Eye (tissue), 1 donor: ENCODE measurements at places on chromosomes 6 and 20.

DNA sequence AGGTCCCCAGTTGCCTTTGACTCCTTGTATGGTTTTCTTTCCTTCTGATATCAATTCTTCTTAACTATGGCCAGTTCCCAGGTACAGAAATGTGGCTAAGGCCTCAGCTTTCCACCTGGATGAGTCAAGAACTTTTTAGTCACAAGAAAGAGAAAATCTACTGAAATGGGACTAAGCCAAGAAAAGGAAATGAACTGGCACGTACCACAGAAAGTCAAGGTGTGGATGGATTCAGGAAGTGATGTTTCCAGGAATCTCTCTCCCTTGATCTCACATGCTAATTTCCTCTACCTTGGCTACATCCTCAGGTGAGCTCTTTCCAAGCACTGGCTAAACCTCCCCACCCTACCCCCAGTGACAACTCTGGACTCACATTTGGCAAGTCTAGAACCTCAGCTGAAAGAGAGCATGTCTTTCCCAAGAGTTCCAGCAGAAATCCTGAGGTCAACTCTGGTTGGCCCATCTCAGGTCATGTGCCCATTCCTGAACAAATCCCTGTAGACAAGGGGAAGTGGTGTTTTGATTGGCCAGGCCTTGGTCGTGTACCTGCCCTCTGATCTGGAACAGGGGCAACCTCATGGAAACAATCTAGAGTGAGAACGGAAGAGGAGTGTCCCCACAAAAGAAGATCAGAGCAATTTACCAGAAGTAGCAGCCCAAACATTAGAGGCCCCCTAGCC lies 205.3 kb downstream of the NFATC2 start:
- DNase-seq, result no peak

DNA sequence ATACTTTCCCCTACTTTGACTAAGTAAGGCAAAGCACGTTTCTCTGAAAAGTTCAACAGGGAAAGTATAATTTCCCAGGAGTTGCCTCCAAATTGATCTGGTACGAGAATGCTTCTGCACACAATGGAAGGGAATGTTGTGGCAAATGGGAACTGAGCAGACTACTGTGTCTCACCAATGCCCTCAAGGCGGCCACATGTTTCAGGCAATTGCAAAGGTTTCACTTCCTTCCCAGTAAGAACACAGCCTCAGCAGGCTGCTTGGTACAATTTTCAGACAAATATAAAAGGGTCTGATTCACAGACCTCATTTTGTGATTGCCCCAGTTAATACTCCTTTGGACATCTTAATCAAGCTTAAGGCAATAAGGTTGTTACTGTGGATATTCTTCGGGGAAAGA lies 71.2 kb downstream of the KIAA0319 start:
- no peak for DNase-seq

GRCh38 chr6:158010591-158011477 lies 29.2 kb downstream of the SYNJ2 start:
- DNase-seq, result no peak

- DNase-seq, result no peak
Measured at GRCh38 chr6:125968493-125968892, 11.9 kb downstream of the HINT3 start.

DNA sequence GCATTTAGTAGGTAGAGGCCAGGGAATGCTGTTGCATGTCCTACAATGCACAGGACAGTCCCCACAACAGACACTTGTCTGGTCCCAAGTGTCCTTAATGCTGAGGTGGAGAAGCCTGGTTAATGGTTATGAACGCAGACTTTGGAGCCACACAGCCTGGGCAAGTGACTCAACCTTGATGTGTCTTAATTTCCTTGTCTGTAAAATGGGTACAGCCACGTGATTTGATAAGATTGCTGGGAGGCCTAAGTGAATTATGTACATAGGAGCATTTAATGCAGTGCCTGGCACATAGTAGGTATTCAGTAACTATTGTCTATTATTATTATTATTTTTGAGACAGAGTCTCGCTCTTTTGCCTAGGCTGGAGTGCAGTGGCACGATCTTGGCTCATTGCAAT lies 11.4 kb downstream of the KCNG1 start:
- no peak for DNase-seq

GRCh38 chr6:43216200-43216599 lies 13.1 kb downstream of the DNPH1 start:
- DNase-seq, result no peak

DNA sequence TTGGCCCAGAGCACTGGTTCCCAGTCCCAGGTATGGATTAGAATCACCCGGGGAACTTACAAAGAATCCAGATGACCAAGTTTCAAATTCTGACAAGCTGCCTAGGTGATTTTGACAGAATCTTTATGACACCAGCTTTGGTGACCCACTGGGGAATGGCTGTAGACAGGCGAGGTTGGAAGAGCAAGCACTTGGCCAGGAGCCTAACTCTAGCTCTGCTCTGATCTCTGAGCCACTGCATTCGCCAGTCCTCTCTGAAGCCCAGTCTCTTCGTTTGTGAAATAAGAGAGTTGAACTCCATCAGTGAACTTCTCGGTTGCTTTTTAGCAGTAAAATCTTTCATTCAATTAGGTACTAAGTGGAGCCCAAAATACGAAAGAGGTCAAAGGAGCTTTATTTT lies 161.2 kb downstream of the VEGFA start:
- DNase-seq, result no peak

- no peak for DNase-seq
Measured at GRCh38 chr6:138963531-138963930, 24.5 kb downstream of the REPS1 start.

DNA sequence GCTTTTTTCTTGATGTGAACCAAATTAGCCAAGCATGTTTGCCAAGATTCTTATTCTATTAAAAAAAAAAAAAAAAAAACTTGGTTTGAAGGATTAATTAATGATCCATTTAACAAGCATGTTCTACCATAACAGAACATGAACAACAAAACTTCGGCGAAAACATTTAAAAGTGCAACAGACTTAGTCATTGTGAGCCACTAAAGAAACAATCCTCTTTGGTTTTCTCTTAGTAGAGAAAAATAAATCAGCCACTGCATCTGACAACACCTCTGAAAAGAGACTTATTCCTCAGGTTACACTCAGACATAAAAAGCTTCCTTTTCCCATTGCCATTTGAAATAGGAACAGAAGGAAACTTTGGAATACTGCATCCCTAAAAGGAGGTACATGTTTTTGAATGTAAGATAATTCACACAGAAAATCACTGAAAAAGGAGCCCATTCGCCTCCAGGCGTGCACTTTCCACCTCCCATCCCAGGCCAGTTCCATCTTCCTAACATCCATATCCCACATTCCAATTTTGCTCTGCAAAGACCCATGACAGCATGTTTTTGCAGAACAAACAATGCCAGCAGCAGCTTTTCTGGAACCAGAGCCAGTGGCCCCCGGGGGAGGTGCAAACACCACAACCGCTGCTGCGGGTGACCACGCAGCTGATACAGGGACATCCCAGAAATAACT lies 79.5 kb downstream of the ZMYND8 start:
- no peak for DNase-seq

DNA sequence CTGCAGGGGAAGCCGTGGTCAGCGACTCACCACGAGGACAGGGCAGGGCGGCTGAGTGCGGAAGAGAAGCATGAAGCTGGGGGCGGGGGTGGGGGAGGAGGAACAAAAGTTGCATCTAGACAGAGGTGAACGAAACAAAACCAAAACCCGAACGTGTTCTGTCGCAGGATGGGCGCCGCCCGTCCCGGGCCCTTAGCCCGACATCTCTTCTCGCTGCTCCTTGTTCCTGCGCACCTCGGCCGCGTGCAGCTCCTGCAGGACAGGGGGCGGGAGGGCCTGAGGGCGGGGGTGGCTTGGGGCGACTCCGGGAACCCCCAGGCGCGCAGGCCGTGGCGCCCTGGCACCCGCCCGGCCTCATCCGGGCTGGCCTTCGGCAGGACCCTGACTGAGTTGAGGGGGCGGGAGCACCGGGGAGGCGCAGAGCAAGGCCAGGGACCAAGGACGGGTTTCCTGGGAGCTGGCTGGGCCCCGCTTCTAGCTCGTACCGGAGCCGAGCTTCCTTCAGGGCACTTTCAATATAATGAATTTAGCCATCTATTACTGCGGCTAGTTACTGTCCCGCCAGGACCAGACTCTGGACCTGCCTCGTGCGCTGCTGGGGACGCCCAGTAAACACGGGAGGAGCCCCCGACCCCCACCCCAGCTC lies 12.0 kb downstream of the STMN3 start:
- no peak for DNase-seq

DNA sequence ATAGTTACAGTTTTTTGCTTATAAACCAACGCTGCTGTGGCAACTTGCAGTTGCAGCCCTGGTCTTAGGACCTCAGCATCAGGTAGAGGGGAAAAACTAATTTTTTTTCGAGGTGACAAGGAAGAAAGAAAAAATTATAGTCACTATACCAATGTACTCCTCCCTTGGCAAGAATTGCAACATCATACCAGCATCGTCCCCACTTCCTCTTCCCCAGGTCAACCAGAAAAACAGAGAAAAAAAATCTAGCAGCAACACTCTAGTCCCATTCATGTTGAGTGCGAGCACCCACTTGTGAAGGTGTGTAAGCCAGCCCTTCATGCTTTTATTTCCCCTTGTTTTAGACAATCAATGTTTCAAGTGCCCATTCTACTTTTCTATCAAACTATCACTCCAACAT lies 13.1 kb upstream of the DCBLD1 start:
- DNase-seq, result no peak

- DNase-seq, result no peak
Measured at GRCh38 chr6:117545161-117545595, 57.1 kb downstream of the GOPC start.

GRCh38 chr20:50670126-50670862 lies 21.0 kb downstream of the RIPOR3 start:
- no peak for DNase-seq

DNA sequence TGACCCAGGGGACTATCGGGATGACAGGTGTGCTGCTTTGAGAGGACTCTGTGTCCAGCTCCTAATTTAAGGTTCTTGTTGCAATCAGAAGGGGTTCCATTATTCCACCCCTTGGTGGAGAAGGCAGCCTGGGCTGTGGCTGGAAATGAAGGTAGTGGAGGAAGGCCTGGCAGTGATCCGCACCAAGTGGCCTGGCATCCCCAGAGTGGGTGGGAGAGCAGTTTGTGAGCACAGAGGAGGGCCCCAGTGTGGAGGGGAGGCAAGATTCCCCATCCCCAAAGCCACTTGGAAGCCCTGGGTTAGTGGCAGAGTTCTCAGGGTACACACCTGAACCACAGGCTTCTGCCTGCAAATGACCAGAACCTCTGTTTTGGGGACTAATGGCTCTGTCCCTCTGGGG lies 2.3 kb downstream of the TGM3 start:
- no peak for DNase-seq

DNA sequence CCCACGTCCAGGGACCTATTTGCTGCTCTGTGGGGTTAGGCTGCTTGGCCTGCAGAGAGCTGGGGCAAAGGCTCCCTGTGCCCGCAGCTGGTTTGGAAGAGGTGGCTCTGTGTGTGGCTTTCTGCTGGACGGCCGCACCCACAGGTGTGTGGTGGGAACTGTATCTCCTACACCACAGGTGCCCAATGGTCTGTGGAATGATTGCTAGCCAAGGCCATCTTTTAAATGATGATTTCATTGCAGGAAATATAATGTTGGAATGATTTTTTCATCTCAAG lies 178.4 kb downstream of the DLL1 start:
- no peak for DNase-seq

- no peak for DNase-seq
Measured at GRCh38 chr6:42293386-42293977, 75.8 kb upstream of the MRPS10 start.

DNA sequence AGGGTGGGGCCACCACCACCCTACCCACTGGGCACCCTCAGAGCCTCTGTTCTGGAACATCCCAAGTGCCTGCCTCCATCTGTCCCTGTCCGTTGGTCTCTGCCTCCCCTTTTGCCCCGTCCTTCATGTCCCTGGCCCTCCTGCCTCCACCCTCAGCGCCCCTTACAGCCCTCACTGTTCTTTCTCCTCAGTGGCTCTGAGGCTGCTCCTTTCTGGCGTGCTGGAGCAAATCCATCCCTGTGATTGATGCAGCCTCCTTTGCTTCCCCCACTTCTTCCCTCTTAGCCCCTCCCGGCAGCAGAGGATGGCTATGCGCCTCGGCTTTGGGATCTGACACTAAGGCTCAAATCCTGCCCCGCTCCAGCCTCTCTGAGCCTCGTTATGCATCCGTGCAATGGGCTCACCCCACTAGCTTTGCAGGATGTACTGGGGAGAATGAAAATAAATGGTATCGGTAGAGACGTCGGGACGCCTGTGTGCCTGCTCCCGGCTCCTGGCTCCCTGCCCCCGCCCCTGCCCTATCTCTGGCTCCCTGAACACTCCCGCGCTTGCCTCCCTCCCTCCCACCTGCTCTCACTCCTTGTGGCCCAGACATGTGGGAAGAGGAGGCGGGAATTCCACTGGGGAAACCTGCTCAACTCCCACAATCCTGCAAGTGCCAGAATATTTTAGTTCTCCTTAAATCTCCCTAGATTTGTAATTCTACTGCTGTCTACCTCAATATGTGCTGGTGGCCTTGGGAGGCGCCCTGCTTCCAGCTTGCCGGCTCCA lies 13.1 kb downstream of the VSTM2L start:
- peak; percentile 66 for DNase-seq

DNA sequence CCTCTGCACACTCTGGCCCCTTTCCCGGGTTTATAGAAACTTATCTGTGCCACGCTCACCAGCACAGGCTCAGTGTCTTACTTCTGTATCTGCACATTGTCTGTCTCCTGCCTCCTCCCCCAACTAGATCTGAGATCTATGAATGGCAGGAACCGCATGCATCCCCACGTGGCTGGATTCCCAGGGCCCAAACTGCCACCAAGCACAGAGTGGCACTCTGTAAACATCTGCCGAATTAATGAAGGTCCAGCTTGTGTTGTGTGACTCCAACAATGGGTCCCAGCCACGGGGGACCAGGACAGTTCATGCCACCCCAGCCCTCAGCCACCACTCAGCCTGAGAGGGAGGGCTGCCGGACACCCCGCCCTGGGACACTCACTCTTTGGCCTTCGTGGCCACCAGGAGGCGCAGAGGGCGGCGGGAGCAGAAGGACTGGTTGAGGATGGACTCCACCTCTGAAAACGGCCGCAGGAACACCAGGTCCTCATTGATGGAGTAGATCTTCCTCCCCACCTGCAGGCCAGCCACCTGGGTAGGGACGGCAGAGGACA lies 171.1 kb downstream of the PREX1 start:
- DNase-seq, result no peak

- peak; percentile 35 for DNase-seq
Measured at GRCh38 chr6:111832833-111833418, 40.3 kb downstream of the FYN start.
